ENCODE measurements at places on chromosomes 2 and 18.

DNA sequence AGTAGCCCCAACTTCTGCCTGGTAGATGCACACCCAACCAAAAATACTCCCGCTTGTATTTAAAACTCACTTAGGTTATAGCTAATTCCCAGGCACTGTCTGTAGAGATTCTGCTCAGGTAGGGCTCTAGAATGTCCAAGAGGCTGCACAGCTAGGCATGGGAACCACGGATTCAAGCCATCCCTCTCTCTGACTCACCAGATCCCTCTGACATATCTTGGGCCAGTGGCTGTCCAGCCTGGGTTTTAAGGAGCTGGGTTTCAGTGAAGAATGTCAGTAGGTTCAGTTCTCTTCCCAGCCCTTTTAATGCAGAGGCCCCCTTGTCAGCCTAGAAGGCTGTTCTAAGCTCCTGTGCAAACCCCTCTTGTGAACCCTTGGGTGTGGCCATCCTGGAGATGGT lies 15.9 kb upstream of the IL1R1 start:
- DNase-seq = no peak

- DNase-seq = no peak
Measured at GRCh38 chr18:23512641-23513040, 9.3 kb downstream of the RMC1 start.

GRCh38 chr2:235080101-235080500 lies 128.3 kb downstream of the SH3BP4 start:
- DNase-seq = no peak

- no peak for DNase-seq
Measured at GRCh38 chr2:33099989-33100388, 153.2 kb downstream of the LTBP1 start.
